NCI-H1417 (cell line): ENCODE measurements at places on chromosomes 1 and 21.

- DNase-seq = no peak
These were observed 45.8 kb downstream of the TFF3 start for GRCh38 chr21:42269386-42269785.

- no peak for DNase-seq
These were observed 6.1 kb downstream of the ATF3 start for GRCh38 chr1:212614453-212615200.

- DNase-seq = no peak
These were observed 11.5 kb upstream of the AGT start for GRCh38 chr1:230725256-230726012.

GRCh38 chr1:51607681-51608095, 9.2 kb upstream of the OSBPL9 start:
- DNase-seq = no peak

- DNase-seq = no peak
These were observed 34.7 kb downstream of the WASF2 start for GRCh38 chr1:27455139-27455811.

DNA sequence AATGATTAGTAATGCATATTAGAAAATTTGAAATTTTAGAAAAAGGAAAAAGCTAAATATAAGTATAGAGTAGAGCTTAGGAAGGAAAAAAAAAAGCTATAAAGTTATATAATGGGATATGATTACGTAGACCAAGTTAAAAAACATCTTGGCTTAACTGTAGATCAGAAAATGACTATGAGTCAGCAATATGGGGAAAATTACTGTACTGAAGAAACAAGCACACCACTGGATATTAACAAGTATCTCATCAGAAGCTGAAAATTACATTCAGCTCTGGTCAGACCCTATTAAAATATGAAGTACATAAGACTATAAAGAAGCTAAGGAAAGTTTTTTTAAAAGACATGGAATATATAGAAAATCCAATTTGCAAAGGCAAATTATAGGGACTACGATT, 19.5 kb downstream of the DNAJC8 start:
- no peak for DNase-seq

DNA sequence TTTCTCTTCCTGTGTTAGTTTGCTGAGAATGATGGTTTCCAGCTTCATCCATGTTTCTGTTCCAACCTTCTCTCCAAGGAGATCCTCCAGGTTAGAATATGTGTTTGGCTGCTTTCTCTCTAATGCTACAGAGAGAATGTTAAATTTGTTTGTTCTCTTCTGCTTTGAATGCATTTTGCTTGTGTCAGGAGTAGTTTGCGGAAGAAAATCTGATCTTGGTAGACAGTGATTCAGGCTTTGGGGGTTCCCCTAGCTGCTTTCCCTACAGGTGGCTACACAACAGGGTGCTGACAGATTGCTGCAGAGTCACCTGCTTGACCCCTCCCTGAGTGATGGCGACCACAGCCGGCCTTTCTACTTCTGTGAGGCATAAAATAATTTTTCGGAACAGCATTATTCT, 41.8 kb downstream of the MACO1 start:
- no peak for DNase-seq

GRCh38 chr1:225813214-225813964, 3.5 kb downstream of the EPHX1 start:
- peak; percentile 79 for DNase-seq

DNA sequence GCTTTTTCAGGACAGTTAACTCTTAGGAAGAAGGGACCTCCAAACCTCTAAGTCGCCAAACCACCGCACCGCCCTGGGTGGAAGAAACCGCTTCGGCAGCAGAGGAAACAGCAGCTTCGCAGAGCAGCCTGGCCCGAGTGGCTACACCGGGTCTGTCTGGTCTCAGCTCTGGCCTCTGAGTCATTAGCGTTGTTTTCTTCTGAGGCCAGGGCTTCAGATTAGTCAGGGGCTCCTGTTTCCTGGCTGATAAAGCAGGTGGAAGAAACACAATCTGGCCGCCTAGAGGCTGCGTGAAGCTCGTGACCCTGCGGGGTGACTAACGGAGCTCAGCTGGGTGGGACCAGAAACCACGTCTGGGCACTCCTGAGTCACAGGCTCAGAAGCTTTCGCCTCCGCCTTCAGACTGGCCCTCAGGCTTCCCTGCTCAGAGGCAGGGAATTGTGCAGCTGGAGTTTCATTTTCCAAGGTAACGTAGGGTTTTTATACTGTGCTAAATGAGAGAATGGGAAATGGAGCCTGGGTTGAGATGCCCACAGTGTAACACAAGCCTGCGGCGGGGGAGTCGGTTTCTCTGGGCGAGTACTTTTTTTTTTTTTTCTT, 44.9 kb downstream of the CHAF1B start:
- no peak for DNase-seq

DNA sequence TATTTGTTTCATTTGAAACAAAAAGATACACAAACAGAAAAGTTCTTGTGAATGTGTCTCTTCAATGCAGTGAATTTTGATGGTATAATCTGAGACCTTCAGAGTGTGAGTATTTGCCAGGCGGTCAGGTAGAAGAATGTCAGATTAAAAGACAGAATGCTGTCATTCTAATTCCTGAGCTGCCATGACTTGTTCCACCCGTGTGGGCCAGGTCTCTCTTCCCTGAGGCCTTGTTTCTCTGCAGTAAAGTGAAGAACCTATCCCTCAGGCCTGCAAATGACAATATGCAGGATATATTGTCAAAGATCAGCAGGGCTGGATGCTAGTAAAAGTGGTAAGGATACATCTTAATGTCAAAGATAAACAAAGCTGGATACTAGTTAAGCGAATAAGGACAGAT, 111.4 kb downstream of the ZP4 start:
- no peak for DNase-seq

- no peak for DNase-seq
These were observed 18.8 kb downstream of the RALGPS2 start for GRCh38 chr1:178743801-178744200.

DNA sequence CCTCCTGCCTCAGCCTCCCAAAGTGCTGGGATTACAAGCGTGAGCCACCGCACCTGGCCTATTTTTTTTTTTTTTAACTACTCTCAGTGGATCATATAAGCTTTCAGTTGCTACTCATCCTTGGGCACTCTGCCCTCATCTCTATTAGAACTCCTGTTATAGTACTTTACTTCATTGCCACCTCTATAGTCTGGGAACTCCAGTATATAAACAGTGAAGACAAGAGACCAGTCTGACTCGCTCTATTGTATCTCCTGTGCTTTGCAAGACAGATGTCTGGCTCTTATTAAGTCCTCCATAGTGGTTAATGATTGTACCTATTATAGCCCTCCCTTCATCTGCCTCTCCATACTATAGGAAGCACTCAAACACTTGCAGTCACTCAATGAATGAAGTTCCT, 15.1 kb downstream of the KHDRBS1 start:
- no peak for DNase-seq

DNA sequence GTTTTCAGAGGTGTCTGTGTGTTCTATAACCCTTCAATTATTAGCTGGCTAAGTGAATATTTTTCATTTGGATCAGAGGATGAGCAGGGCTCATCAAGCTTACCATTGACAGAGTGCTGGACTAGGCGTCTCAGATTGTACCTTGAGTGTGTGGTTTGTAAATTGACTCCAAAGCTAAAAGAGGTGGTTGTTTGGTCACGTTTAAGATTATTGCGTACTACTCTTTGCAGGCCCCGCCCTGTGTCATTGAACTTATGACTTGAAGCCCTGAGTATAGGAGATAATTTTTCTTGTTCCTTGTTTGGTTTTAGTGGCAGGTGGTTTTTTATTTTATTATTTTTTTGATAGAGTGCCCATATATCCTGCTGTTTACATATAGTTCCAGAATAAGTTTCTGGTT, 17.7 kb downstream of the MRPS6 start:
- no peak for DNase-seq

- DNase-seq = peak; percentile 52
These were observed 80.3 kb upstream of the ARTN start for GRCh38 chr1:43853161-43853921.

- peak; percentile 91 for DNase-seq
These were observed 141.3 kb upstream of the NCAM2 start for GRCh38 chr21:20856926-20857325.

GRCh38 chr21:26883768-26884167, 38.6 kb upstream of the ADAMTS1 start:
- no peak for DNase-seq

DNA sequence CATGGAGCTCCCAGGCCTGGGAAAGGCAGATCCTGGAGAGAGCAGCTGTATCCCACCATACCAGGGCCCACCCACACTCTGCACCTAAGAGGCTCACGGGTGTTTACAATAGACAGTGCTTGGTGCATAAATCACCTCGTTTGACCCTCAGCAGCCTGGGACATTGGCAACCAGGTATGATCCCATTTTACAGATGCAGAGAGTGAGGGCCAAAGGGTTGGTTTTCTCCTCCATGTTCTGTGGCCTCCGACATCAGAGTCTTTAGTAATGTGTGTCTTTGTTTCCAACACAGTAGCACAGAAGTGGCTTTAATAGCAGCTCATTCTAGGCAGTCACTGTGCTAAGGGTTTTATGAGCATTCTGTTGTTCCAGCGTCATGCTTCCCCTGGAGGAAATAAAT, 176.5 kb downstream of the KAZN start:
- DNase-seq = no peak

GRCh38 chr1:224082146-224082545, 31.8 kb upstream of the FBXO28 start:
- DNase-seq = no peak

- DNase-seq = no peak
These were observed 25.0 kb downstream of the RCSD1 start for GRCh38 chr1:167654975-167655575.

DNA sequence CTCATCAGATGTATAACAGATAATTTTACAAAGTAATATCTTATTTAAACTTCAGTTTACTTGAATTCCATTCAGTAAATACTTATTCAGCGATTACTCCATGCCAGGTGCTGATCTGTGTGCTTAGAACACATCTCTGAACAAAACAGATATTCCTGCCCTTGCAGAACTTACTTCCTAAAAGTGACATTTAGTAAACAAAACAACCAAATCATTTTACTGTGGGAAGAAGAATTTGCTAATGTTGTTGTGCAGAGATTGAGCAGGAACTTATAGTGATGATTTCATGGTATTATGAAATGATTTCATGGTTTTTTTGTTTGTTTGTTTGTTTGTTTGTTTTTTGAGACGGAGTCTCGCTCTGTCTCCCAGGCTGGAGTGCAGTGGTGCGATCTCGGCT, 39.3 kb upstream of the WLS start:
- DNase-seq = no peak

DNA sequence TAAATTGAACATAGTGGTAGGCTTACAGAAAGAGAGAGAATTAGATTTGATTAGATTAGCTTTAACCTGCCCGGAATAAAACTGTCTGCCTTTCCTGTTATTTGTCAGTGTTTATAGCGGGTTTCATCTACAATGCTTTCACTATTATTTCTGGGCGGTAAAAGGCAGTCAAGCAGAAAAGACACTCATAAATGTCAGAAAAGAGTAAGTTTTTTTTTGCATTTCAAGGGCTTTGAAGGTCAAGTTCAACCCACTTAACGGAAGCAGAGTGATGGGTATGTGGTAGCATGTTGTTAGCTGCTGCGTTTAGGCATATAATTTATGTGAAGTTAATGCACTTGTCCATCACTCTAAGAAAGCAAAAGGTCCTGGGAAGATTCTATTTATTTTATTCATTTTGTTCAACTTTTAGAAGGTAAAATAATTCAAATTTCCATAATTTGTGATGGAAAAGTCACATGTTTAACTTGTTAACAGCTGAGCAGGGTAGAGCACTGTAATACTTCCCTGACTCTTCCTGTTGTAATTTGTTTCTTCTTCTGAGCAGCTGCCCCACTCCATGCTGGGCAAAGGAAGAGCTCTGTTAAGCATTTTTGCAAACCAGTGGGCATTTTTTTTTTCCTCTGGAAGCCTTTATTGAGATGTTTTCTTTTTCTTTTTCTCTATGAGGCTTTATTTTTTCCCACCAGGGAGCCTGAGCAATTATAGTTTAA, 220.1 kb downstream of the ST6GALNAC3 start:
- DNase-seq = peak; percentile 82

DNA sequence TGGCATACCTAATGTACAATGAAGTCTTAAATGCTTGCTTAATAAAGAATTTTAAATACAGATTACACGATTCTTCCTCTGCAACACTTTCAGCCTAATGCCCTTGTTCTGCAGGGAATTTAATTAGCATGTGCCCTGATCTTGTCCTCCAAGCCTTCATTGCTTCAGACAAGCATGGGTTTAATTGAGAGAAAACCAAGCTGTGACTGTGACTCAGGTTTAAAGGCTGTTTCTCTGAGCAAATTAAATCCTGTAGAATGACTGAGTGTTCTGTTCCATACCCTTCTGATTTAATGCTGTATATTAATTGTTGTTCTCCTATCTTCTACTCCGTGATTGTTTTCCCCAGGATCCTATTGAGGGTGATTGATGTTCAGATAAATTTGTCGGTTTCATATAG, 269.0 kb upstream of the PRMT6 start:
- no peak for DNase-seq

DNA sequence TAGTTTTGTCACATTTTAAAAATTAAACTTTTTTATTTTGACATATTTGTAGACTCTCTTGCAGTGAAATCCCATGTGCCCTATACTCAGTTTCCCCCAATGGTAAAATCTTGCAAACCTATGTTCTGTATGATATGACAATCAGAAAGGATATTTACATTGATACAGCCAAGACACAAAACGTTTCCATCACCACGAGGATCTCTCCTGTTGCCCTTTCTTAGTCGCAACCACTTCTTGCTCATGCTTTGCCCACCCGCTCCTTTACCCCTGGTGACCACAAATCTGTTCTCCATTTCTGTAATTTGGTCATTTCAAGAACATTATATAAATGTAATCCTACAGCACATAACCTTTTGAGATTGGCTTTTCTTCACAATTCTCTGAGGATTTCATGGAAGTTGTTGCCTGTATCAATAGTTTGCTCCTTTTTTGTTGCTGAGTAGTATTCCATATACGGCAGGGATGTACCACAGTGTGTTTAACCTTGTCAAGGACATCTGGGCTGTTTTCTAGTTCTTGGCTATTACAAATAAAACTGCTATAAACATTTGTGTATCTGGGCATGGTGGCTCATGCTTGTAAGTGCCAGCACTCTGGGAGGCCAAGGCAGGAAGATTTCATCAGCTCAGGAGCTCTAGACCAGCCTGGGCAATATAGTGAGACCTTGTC, 14.0 kb upstream of the BATF3 start:
- no peak for DNase-seq

GRCh38 chr1:91572044-91572443, 71.4 kb downstream of the CDC7 start:
- DNase-seq = no peak
